ENCODE measurements at places on chromosomes 4 and X.

GRCh38 chrX:122219735-122220134 is 964.3 kb upstream of the GRIA3 start:
- DNase-seq = no peak

- DNase-seq = peak; percentile 86
These were observed 21.6 kb downstream of the TSPAN6 start for GRCh38 chrX:100615005-100615404.

- DNase-seq = no peak
These were observed 83.9 kb upstream of the ARHGAP24 start for GRCh38 chr4:85391071-85391470.

DNA sequence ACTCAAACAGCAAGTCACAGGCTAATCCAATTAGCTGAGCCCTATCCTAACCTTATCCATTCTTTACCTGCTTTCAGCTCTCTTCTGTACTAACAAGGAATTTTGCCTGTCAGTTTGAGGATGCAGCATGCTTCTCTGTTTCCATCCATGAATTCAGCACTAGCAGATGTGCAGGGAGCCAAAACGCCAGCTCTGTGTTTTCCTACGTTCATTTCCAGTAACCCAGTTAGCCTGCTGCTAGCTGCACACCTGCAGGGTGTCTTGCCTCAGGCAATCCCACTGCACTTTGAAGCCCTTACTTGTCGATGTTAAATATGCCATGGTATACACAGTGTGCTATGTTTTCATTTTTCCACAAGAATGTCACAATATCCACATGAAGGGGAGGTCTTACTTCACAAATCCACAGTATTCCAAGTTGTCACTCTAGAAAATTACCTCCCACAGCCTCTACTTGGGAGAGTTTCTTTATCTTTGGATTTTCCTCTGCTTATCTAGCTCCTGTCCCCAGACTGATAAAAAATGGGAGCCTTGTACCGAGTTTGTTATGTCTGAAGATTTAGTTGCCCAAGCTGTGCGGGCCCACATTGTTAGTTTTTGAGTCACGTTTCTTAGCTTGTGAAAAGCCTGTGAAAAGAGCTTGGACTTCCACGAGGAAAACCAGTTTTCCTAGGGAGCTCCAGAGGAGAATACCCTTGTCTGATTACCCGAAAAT is 127.6 kb upstream of the HHIP start:
- DNase-seq = no peak

DNA sequence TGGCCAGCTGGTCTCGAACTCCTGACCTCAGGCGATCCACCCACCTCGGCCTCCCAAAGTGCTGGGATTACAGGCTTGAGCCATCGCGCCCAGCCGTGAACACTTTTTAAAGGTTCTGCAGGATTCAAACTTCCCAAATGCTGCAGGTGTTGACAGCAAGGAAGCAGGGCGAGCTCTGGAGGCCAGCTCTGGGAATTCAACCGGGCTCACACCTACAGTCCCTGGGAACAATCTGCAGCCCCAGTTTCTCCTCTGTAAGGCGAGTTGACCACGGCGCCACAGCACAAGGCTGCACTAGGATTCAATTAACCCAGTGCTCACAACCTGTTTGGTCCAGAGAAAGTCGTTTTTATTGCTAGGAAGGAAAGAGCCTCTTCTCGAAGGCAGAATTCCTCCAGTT is 1.6 kb downstream of the MTNR1A start:
- no peak for DNase-seq

GRCh38 chr4:144223661-144224060 is 83.1 kb upstream of the GYPA start:
- DNase-seq = no peak

GRCh38 chr4:159549098-159549518 is 446.2 kb downstream of the RAPGEF2 start:
- peak; percentile 58 for DNase-seq

DNA sequence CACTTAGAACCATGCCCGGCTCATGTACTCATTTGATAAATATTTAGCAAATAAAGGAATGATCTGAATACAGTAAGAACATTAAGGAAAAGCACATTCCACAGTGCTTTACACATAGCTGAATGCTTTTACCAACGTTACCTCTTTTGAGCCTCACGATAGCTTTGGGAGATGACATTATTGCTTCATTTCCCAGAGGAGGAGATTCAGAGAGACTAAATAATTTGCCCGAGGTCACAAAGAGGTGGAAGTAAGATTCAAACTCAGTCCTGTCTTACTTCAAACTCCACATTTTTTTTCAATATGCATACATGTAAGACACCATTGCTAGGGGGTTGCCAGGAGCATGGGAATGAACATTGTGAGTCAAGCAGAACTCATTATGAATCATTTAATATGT is 538.5 kb downstream of the BCOR start:
- peak; percentile 2 for DNase-seq

GRCh38 chr4:130659320-130659719 is 1563.4 kb downstream of the C4orf33 start:
- DNase-seq = no peak

DNA sequence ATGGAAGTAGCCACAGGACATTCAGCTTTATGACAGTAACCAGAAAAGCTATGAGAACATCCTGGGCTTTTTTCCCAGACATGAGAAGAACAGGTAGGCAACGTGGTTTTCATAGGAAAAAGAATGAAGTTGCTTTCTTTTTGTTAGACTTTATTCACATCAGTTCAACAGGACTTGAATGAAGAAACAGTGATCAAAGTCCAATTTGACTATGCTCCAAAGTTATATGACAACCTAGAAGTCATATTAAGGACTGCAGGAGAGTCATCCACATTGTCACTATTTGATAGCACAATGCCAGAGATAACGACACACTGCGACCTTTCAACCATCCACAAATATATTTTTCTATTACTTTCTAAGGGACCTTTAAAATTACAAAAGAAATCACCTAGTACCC is 39.2 kb upstream of the PRDX4 start:
- DNase-seq = no peak

DNA sequence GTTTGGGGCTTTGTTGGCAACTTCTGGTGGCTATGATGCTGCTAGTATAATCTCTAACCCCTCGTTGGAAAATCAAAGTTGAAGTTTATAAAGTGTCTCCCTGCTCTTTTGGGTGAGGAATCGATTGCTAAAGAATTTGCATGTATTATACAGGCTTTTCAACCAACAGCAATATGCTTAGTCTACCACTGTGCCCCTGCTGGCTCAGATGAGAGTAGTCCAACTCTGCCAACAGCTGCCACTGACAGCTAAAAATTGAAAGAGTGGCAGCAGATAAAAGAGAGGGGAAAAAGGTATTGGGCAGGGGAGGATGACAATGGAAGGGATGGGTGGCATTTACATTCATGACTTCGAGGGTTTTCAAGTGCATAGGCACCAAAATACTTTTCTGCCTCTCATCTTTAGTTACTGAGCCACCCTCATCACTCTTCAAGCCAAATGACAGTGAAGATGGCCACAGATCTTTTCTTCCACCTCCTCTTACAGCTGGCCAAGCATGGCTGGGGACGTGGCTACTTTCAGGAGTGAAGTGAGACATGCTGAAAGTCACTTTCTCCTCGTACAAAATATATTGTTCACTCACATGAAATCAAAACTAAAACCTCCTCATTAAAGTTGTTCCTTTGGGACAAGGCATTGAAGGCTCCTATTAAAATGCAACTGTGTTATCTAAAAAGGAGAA is 2.7 kb upstream of the GRIA3 start:
- no peak for DNase-seq

DNA sequence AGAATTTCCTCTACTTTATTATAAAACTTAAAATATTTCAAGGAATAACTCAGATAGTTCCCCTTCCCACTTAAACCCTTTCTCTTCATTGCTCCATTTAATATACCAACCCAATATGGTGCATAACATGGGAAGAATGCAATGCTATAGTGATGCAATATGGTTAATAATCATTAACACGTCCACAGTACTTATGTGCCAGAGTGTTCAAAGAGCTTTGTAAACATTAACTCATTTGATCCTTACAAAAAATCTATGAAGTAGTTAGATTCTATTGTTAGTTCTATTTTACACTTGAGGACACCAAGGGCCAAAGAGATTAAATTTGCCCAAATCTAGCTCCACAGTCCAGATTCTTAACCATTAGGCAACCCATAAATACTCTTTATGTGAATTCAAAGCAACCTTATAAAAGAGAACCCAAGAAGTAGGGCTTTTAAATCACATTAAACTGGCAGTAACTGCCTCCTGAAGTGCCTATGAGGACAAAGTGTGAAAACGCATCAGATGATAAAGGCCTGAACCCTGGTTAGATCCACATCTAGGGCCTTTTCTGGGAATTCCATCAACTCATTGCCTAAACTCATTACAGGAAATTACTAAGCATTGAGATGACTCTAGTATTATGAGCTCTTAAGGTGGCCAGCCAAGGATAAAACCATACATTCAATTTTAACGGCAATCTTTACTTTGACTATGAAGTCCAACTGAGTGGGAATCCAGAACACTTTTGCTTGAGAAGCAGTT is 94.3 kb downstream of the AREG start:
- peak; percentile 48 for DNase-seq

- no peak for DNase-seq
These were observed 74.0 kb downstream of the GASK1B start for GRCh38 chr4:158098802-158099201.

GRCh38 chr4:5554376-5554775 is 154.0 kb downstream of the EVC2 start:
- DNase-seq = peak; percentile 4

GRCh38 chr4:7217474-7218321 is 25.4 kb downstream of the SORCS2 start:
- DNase-seq = peak; percentile 56

- peak; percentile 77 for DNase-seq
These were observed 37.4 kb downstream of the SLC16A2 start for GRCh38 chrX:74458736-74459135.

- no peak for DNase-seq
These were observed 47.9 kb upstream of the PLAC1 start for GRCh38 chrX:134706138-134706537.

- peak; percentile 65 for DNase-seq
These were observed 74.1 kb downstream of the NBDY start for GRCh38 chrX:56802921-56803849.

- no peak for DNase-seq
These were observed 32.0 kb upstream of the DCX start for GRCh38 chrX:111443946-111444345.

DNA sequence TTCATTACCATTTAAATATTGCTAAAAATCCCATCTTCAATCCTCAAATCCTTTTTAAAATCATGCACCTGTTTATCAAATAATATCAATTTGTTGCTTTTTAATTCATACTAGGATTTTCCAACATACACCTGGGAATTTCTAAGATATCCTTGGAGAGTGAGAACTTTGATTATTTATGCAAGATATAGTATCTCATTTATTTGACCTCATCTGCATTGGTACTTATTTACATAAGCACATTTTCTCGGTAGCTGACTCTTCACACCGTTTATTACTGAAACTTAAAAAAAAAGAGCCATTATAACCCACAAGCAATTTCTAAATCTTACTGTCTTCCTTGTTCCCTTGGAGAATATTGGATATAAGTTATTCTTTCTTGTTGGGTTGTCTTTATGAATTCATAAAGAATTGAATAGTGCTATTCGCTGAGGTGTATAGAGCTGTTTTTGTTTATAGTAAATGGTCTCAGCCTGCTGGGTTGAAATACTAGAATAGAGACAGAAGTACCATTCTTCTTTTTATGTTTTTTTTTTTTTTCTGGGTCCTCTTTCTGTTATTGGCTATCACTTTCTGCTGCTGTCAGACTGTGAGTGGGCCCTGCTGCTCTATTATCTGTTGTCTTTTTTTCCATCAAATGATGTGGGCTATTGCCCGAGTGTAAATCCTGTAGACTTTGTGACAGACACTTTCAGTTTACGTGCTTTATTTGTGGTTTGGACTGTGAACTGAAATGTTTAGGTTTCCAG is 2.9 kb downstream of the UGT8 start:
- no peak for DNase-seq

- DNase-seq = no peak
These were observed 53.0 kb upstream of the MMAA start for GRCh38 chr4:145566086-145566708.

GRCh38 chr4:102734116-102734515 is 26.7 kb downstream of the MANBA start:
- no peak for DNase-seq

- DNase-seq = no peak
These were observed 259.5 kb downstream of the RCHY1 start for GRCh38 chr4:75254745-75255144.

DNA sequence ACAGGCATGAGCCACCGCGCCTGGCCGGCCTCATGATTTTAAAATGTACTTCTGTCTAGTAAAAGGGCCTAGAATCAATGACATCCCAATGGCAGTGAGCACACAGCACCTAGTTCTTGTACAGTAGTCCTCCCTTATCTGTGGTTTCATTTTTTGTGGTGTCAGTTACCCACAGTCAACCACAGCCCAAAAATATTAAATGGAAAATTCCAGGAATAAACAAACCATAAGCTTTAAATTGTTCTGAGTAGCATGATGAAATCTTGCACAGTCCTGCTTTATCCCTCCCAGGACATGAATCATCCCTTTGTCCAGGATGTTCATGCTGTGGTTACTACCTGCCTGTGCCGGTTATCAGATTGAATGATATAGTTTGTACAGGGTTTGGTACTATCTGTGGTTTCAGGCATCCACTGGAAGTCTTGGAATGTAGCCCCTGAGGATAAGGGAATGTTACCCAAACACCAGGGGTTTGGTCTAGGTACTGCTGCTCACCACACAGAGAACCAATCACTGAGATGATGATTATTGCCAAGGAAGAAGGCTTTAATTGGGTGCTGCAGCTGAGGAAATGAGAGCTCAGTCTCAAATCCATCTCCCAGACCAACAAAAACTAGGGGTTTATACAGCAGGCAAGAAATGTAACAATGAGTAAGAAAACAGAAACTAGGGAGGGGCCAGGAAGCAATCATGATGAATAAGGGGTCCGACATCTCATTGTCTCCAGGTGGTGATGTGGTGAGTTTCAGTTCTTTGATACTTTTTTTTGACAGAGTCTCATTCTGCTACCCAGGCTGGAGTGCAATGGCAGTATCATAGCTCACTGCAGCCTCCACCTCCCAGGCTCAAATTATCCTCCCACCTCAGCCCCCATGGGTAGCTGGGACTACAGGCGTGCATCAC is 16.2 kb upstream of the FHL1 start:
- DNase-seq = peak; percentile 91

DNA sequence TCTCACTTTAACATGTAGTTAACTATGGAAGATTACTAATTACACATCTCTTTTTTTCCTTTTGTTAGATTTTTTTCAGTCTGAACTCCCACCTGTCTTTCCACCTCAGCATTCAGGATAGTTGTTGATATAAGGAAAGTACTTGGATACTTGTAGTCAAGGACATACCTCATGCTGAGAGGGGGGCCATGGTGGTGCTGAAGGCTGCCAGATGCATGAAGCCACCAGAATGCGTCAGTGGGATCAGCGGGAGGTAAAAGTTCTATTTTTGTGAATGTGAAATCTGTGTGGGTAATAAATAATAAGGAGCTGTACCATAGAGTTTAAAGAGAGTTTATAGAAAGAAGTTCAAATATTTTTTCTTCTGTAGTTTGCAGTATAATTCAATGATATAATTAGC is 13.1 kb upstream of the NDST4 start:
- peak; percentile 63 for DNase-seq

DNA sequence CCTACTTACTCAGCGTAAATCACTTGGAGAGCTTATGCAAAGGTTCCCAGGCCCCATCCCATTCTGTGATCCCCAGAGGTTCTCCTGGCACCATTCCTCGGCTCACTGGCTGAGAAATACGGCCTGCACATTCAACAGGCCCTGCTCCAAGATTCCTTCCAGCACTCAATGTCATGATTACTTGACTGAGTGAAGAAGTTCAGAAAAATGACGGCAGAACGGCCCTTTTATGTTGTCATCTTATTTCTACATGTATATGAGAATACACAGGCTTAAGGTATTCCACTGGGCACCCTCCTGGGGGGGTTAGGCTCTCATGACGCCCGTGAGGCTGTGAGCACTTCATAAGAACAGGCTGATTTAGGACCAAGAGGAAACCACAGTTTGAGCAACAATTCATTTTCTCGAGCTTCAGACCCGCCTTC is 190.6 kb downstream of the NSUN7 start:
- DNase-seq = no peak

All from choroid plexus epithelial cell (primary cell).